ENCODE measurements at places on chromosomes 13 and 19.
A peak's percentile ranks its signal among the peaks of the same experiment; 100 is the strongest.

DNA sequence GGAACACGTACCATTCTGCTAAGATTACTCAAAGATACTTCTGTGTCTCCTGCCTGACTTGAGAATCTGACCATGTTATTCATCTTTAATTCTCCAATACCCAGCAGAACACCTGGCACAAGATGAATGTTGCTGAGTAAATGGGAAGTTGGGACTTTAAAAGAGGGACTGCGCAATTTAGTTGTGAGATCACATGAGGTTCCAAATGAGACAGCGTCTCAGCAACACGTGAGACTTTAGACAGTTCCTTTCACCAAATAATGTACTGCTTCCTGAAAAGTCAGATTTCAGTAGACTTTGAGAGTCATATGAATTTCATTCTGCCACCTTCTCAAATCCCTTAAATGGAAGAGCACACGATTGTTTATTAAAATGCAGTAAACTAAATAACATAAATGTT, 36.7 kb downstream of the DOCK9 start:
- DNase-seq = no peak

- no peak for DNase-seq
These were observed 63.9 kb downstream of the DIAPH3 start for GRCh38 chr13:60099631-60100420.

GRCh38 chr19:5045956-5046338, 77.0 kb downstream of the KDM4B start:
- no peak for DNase-seq

DNA sequence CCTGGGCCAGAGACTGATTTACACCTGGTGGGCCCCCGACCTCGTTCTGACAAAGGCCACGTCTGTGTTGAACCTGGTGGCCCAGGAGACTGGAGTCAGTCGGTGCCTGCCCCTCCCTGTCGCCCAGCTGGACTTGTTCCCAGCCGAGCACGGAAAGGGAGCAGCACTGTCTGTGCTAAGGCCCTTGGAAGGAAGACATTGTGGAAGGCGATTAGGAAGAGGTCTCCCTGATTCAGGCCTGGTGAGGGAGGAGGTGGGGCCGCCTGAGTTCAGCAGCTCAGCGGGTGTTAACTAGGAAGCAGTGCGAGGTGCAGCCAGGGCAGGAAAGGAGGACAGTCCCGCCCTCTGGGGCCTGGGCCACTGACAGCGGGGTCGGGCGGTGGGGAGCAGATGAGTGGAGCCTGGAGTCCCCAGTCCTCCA, 64.7 kb downstream of the GPR12 start:
- DNase-seq = no peak

DNA sequence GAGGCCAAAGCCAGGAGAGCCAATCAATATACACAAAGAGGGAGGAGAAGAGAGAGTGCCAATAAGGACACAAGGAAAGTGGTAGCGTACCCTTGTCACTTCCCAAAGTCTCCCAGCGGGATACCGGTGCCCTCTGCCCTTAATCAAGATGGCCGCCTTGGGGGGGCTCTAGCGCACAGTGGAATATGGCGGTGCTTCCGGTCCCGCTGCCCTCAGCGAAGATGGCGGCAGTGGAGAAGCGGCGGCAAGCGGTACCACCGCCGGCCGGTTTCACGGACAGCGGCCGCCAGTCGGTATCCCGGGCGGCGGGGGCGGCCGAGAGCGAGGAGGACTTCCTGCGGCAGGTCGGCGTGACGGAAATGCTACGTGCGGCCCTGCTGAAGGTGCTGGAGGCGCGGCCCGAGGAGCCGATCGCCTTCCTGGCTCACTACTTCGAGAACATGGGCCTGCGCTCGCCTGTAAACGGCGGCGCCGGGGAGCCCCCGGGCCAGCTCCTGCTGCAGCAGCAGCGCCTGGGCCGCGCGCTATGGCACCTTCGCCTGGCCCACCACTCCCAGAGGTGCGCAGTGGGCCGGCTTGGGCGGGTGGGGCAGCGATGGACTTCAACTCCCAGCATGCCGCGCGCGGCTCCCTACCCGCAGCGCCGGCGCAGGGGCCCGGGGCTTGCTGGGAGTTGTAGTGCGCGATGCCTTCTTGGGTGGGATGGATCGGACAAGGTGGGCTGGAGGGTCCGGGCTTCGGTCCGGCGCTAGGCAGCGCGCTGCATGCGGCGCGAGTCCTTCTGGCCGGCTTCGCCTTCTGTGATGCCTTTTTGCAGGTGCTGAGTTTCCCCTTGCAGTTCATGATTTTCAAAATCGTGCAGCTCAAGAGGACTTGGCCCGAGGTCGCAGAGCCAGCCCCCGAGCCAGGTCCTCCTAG, at the start of gene TPGS1:
Gene TPGS1 (plus strand): TSS at position 212 of the 918 bp plus-strand sequence. CDS start 10 bp downstream, at position 222.
- DNase-seq = peak; percentile 57

GRCh38 chr13:67574320-67575233, 344.4 kb upstream of the PCDH9 start:
- DNase-seq = no peak

DNA sequence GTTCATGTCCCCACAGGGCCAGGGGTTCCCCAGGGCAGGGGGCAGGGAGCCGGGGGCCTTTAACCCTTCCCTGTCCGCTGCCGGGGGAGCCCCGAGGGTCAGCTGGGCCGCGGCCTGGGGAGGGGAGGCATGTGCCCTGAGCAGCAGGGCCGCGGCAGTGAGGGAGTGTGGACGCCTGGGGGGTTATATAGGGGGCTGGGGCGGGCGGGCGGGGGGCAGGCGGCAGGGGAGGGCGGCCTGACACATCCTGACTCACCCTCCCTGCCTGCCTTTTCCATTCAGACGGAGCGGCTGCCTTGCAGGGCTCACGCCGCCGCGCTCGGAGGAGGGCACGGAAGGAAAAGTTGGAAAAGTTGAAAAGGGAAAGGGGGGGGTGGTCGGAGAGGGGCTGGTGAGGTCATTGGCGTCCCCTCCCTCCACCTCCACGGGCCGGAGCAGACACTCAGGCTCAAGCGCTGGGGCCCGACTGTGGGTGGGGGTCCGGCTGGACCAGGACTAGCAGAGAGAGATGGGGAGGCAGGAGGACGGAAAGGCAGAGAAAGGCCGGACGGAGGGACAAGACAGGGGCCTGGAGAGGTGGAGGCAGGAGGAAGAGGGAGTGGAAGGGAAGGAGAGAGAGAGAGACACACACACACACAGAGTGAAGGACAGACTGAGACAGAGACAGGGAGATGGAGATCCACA, at the start of gene IL11:
Gene IL11 (minus strand): TSS at position 159 of the 684 bp plus-strand sequence. CDS start 153 bp downstream, at position 6.
- no peak for DNase-seq

DNA sequence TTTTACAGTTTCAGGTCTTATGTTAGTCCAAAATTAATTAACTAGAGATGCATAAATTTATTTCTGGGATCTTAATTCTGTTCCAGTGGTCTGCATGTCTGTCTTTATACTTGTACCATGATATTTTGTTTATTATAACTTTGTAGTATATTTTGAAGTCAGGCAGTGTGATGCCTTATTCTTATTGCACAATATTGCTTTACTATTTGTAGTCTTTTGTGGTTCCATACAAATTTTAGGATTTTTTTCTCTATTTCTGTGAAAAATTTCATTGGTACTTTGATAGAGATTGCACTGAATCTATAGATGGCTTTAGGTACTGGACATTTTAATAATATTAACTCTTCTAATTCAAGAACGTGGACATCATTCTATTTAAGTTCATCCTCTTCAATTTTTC, 304.0 kb downstream of the GPC5 start:
- no peak for DNase-seq

GRCh38 chr13:87925006-87925405, 253.8 kb downstream of the SLITRK5 start:
- DNase-seq = no peak

DNA sequence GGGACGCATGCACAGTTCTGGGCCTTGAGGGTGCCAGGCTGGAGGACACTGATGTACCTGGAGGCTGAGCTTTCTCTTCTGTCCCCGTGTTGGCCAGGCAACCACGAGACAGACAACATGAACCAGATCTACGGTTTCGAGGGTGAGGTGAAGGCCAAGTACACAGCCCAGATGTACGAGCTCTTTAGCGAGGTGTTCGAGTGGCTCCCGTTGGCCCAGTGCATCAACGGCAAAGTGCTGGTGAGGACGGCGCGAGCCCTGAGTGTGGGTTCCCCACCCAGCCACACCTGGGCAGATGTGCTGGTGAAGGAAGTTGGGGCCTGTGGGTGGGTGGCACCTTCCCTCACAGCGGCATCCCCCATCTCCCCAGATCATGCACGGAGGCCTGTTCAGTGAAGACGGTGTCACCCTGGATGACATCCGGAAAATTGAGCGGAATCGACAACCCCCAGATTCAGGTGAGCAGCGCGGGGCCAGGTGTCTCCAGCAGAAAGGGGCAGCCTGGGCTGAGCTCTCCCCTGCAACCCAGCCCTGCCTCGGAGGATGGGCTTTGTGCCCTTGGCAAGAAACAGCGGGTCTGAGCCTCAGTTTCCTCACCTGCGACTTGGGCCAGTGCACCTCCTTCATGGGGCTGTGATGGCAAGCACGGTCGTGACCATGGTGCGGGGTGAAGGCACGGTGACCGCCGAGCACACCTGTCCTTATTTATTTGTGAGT, 26.2 kb downstream of the CCDC8 start:
- DNase-seq = no peak

GRCh38 chr13:94324767-94325540, 154.5 kb downstream of the DCT start:
- DNase-seq = no peak

GRCh38 chr19:12703046-12703445, 6.6 kb upstream of the FBXW9 start:
- DNase-seq = no peak

- DNase-seq = no peak
These were observed 328.6 kb downstream of the TBC1D4 start for GRCh38 chr13:75153386-75153785.

DNA sequence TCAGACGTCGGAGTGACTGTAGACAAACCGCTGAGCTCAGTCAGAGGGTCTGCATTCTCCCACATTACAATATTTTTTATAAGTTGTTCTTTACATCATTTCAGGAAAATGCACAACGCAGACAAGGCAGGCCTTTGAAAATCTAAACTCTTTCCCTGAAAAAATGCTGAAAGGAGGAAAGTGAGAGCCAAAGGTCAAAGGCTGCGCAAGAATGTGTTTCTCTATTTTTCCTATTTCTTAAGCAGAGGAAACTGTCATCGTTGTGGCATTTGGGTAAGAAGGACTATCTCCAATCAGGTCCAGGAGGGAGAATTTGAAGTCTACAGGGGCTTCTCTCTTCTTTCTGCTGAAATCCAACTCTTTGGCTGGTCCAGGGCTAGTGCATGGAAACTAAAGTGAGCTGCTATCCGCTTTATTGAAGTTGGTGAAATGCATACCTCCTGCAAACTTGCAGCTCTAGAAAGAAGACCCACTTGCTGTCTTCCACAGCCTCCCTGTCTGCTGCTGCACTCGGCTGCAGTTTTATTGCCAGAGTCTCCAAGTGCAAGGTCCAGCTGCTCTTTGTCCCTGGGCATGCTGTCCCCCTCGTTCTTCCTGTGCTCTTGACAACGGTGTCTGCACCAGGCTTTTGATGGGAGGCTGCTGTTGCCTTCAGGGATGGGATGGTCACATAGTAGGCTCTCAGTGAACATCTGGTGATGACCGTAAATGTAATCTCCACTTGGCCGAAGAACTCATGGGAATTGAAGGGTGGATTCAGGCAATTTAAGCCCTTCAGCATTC, 31.2 kb downstream of the ZNF536 start:
- DNase-seq = no peak

DNA sequence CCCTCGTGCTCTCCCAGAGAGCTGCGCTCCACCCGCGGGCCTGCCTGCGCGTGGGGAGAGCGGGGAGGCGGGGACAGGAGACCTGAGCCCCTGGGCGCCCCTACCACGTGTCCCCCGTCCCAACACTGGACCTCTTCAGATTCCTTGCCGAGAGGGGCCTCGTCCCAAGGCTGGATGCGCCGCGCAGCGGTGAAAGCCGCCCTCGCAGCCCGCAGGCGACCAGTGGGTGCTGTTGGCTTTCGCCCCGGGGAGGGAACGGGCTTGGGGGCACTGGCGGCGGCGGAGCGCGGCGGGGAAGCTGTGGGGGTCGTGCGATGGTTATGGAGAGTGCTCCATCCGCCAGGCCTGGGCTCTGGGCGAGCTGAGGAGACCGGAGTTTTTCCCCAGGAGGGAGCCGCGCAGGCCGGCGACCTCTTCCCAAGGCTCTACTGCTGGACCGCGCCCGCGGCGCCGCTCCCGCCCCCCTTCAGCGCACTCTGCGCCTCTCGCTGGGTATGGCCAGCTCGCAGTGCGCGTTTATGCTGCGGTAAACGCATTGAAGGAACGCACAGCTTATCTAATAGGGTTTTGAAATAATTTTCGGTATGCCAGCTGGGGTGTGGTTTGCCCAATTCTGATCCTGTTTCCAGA, 17.2 kb upstream of the RNF17 start:
- DNase-seq = no peak

- no peak for DNase-seq
These were observed at the start of gene SHD for GRCh38 chr19:4278419-4279266. TSS of gene SHD (plus strand) at chr19:4279266. CDS start at chr19:4280064, 798 bp downstream.

DNA sequence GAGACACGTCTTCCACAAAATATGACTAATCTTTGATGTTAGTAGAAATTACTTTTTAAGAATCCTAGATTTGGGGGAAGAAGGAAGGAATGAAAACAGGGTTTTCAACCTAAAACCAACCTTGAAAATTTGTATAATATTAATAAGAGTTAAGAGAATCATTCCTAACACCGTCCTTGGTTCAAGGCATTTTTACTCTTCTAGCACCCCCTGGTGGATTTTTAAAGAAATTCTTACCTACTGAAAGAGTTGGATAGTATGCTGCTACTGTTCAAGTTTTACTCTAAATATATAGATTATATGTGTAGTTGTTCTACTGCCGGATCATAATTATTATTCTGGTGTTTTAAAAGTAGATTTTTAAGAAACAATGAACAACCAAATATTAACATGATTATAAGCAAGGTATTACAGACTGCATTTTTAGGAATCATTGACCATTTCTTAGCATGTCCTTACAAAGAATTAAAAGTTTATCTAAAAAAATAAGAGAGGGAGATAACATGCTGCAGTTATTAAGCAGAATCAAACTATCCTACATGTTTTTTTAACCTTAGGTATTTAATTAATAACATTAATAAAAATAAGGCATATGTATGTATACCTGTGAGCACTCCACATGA, 7.4 kb upstream of the SLITRK6 start:
- no peak for DNase-seq

DNA sequence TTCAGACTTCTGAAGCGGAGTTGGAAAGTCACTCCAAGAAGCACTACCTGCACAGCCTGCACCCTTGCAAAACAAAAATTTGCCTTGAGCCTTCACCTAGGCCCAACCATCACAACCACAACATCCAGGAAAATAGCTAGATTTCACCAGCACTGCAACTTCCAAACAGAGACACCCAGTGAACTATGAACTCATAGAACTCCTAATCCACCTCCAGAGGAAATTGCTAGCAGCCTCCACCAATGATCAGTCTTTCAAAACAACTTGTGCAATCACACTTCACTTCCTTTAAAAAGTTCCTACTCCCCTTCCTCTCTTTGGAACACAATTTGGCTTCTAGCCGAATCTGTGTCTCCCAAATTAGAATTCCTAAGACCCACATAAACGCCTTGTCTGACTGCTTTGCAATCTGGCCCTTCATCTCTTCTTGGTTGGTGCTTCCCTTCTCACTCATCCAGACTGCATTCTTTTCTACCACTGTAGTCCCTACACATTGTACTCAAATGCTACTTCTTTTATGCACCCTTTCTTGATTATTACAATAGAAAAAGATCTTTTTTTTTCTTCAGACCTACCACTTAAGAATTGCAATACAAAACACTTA, 489.2 kb upstream of the ARGLU1 start:
- DNase-seq = no peak

- no peak for DNase-seq
These were observed 773.8 kb upstream of the GPC6 start for GRCh38 chr13:92452840-92453239.
